ENCODE measurements at places on chromosomes 7 and 10. TPM values are rescaled to one million over a fixed set of nuclear protein-coding genes. Genes with fewer than 3 reads are reported as not detected.

PHKG1 gene
- 3.4 TPM for total RNA-seq

LIPN gene
- total RNA-seq: not detected

CTAGE6 gene
- total RNA-seq: not detected

BEND7 gene
- not detected for total RNA-seq

PSAP gene
- total RNA-seq: 117 TPM

FAM241B gene
- 10.2 TPM for total RNA-seq

CLDN4 gene
- total RNA-seq: not detected

UNC5B gene
- total RNA-seq: 0.10 TPM

ANKRD1 gene
- total RNA-seq: not detected

GRCh38 chr10:5591336-5591824 is 66.6 kb downstream of the CALML3 start:
- no peak for DNase-seq

DNA sequence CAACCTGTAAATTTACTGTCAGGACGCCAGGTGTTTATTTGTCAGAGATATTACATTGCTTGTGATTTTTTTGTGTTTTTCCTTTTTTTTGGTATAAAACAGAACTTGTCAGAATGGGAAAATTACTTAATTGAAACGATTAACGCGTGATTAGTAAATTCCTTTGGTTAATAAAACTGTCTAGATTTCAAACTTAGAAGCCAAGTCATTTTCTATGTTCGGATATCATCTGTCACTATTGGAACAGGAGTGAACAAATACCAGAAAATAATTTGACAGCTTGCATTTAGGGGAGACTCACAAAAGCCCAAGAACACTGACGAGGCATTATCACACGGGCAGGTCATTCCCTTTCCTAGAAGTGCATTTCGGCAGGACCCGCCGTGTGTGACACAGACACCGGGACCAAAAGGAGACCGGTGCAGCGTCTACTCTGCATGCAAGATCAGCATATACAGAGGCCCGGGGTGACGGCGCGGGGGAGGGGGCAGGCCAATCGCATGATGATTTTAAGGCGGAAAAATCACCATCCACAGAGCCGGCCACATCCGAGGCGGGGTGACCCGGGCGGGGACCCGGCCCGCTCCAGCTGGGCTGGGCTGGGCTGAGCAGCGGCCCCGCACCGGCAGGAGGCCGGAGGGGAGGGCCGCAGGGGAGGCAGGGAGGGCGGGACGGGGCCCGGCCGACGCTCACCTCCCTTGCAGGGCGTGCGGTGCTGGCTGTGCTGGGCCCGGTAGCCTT is 841 bp downstream of the GLUD1 start:
- peak; percentile 70 for DNase-seq

- DNase-seq: no peak
These were observed 4.5 kb downstream of the GRK5 start for GRCh38 chr10:119211625-119212441.

DNA sequence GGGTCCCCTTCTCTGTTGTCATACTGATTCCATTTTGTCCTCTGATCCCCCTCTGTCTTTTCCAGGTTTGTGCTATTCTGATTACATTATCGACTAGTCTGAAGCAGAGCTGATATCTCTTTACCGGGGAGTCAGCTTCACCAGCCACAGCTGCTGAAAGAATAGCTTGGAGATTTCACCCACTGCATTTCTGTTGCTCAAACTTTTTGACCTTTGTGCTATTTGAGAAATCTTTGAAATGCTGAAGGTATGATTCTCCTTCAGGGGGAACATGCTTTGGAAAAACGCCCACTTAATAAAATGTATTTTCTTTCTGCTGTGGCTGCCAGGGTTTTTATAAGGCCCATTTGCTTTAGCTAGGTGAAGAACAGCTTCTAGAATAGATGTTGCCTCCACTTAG is 197.8 kb upstream of the TCF7L2 start:
- DNase-seq: no peak

GRCh38 chr7:142556740-142557139 is 192.5 kb upstream of the PRSS1 start:
- DNase-seq: no peak

DNA sequence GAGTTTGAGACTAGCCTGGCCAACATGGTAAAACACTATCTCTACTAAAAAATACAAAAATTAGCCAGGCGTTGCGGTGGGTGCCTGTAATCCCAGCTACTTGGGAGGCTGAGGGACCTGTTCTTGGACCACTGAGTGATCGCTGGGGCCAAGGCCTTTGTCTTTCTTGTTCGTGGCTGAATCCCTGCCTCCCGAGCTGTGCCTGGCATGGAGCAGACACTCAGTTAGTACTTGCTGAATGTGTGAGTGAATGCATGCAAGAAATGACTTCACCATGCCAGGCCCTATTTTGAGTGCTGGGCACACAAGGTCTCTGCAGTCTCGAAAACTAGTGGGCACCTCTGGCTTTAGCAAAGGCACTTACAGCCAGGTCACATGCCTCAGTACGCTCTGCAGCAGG is 85.1 kb downstream of the HIP1 start:
- DNase-seq: no peak

DNA sequence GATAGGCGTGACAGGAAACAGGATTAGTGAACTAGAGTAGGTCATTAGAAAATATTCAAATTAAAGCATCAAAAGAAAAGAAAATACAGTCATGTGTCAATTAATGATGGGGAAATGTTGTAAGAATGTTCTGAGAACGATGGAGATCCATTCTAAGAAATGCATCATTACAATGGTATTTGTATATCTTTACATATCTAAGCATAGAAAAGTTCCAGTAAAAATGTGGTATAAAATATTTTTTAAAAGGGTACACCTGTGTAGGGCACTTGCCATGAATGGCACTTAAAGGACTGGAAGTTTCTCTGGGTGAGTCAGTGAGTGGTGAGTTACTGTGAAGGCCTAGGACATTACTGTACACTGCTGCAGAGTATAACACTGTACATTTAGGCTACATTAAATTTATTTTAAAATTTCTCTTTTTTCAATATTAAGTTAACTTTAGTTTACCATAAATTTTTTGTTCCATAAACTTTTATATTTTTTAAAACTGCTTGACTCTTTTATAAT is 282.5 kb downstream of the BMPER start:
- no peak for DNase-seq

- no peak for DNase-seq
These were observed 203.7 kb downstream of the IPMK start for GRCh38 chr10:58063861-58064480.

DNA sequence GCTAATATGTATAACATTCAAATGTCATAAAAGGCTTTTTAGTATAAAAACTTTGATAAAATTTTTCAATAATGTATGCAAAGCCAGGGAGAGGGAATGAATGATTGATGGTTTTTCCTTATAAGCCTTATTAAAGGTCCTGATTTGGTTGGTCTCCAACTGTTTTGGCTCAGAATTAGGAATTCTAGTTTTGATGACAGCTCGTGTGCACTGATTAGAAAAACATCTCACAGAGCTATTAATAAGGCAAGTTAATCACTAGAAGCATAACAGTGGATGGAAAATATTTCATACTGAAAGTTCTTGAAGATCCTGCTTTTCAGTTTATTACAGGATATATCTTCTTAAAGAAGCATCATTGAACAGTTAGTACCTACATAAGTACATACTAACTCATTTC is 114.9 kb upstream of the NOBOX start:
- DNase-seq: no peak

DNA sequence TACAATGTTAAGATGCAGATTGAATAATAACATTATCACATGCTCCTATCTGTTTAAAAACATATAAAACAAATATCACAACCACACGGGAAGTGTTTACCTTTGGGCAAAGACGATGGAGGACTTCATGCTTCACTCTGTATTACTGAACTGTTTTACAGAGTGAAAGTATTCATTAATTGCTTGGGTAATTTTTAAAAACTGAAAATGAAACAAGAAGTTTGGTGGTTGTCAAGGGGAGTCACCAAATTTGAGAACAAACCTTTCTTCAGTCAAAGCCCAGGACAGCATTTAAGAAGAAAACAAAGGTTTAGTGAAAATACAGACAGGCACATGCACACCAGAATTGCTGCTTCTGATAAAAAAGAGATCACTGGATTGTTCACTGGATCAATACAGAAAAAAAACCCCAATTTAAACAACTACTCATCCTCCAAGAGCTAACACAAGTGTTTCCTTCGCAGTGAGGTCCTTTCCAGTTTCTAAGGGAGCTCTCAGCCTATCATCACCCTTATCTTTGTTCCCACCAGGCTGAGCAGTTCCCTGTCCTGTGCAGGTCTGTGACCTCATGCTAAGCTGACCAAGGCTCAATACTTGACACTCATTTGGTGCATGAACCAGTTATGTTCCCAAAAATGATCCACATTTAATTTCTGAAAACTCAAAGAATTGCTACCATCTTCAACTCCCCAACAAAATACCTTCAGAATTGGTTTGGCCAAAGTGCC is 8.8 kb downstream of the PARP12 start:
- DNase-seq: no peak

DNA sequence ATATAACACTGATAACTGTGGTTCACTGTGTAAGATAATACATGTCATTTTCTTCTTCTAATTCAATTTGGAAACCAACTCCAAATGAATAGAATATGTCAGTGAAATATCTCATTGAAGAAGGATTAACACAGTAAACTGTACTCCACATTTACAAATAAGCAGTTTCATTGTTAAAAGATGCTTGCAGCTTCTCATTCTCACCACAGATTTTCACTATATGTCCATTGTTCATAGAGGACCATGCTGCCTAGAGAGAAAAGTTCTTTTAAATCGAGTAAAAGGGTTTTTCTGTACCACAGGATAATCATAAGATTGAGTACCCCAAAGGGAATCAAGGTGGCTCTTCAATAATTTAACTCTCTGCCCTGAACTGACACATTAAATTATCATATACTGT is 165.5 kb downstream of the LRRN3 start:
- no peak for DNase-seq

- DNase-seq: no peak
These were observed 84.1 kb downstream of the DOCK4 start for GRCh38 chr7:112122144-112122543.

DNA sequence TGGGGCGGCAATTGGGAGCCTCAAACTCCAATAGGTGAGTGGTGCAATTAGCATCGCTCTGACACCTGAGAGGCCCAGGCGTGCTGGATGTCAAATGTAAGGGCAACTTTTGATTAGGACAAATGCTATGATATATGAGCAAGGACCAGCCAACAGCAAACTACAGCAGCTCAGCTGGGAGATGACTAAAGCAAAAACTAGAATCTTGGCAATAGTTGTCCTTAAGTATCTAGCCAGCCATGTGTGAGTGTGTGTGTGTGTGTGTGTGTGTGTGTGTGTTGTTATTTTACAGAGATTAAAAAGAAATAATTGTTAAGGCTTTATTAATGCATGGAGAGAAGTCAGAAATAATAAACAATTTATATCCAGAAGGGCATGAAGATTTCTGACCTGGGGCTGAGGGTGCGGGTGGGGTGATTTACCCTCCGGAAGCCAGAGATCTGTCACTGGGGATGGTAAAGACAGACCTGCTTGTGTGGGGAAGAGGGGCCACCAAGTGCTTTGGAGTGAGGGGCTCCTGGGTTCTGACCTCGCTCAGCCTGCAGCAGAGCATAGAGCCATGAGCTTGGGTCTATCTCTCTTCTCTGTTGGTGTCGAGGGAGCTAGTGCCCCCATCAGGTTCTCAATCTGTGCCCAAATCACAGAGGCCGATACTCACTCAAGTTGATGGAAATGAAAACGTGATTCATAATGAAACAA is 77.3 kb downstream of the EMX2 start:
- DNase-seq: no peak

DNA sequence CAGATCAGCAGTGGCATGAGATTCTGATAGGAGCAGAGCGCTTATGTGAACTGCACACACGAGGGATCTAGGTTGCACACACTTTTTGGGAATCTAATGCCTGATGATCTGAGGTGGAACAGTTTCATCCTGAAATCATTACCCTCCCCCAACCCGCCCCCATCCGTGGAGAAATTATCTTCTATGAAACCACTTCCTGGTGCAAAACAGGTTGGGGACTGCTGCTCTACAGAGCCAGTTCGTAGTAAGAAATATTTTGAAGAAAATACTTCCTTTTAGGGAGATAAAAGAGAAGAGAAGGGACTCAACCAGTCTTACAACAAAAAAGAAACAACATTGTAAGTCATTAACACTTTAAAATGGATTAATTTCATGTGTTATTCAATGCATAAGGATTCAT is 1308.2 kb downstream of the GATA3 start:
- DNase-seq: no peak

DNA sequence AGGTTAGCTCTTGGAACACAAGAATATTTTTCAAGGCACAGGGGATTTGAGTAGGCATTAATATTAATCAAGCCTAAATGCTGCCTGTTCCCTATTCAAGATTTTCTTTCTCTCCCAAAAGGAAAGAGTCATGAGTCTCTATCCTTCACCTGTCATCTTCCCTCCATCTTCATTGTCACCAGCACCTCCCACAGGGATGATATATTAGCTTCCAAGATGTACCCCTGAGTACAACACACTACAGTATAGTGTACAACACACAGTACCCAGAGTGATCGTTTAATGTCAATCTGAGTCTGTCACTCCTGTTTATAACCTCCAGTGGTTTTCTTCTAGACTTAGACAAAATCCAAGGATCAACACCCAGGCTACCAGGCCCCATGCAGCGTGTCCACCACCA is 50.1 kb downstream of the FAM13C start:
- DNase-seq: no peak

GRCh38 chr7:56174346-56174874 is 58.2 kb upstream of the NUPR2 start:
- DNase-seq: no peak

DNA sequence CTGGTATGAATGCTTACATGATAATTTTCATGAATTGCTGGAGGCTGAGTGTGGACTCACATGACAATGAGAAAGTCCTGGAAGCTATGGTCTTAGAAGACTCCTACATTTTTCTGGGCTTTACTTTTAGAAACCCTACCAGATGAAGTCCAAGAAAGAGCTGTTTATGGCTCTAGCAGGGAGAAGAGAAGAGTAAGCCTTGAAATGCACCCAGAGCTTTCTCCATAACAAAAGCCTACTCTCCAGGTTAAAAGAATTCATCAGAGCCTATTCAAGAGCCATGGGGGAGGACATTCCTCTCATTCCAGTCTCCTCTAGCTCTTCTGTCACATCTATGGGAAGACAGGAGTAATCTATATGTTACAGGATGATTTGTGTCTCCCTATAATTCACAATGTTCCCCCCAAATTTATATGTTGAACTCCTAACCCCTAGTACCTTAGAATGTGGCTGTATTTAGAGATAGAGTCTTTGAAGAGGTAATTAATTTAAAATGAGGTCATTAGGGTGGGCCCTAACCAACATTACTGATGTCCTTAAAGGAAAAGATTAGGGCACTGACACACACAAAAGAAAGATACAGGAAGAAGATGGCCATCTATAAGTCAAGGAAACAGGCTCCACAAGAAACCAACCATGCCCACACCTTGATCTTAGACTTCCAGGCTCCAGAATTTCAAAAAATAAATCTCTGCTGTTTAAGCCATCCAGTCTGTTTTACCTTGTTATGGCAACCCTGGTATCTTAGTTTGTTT is 193.8 kb upstream of the PTER start:
- DNase-seq: no peak

GRCh38 chr7:2070151-2070763 is 162.5 kb downstream of the MAD1L1 start:
- DNase-seq: no peak

All from activated T-helper 1 cell treated with anti-CD3 and anti-CD28 coated beads, Interleukin-12 subunit alpha, Interleukin-12 subunit beta, Interleukin-2, Interleukin-4 antibody, amounts not matched to agents 30 ng/mL and 10 ng/mL and 1 ng/mL, durations not matched to agents 14 hours and 24 hours and 36 hours (primary cell).